Kidney tubule cell (primary cell): ENCODE measurements at places on chromosomes 11 and 22.

DNA sequence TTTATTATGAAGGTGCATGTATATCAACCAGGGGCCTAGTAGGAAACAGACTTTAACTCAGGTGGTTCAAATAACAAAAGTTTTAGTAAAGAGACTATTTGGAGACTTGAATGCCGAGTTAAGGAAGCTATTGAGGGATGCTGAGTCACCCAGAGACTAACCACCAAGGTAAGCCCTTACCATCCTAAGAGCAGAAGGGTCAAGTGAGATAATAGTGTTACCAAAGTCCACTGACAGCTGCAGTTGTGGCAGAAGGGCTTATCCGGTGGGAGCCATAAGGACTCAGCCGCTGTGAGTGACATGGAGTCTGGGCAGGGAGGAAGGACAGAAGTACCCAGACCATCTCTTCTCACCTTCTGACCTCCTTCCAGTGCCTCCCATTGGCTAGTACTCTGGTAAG, 134.0 kb downstream of the INSC start:
- DNase-seq, result no peak

DNA sequence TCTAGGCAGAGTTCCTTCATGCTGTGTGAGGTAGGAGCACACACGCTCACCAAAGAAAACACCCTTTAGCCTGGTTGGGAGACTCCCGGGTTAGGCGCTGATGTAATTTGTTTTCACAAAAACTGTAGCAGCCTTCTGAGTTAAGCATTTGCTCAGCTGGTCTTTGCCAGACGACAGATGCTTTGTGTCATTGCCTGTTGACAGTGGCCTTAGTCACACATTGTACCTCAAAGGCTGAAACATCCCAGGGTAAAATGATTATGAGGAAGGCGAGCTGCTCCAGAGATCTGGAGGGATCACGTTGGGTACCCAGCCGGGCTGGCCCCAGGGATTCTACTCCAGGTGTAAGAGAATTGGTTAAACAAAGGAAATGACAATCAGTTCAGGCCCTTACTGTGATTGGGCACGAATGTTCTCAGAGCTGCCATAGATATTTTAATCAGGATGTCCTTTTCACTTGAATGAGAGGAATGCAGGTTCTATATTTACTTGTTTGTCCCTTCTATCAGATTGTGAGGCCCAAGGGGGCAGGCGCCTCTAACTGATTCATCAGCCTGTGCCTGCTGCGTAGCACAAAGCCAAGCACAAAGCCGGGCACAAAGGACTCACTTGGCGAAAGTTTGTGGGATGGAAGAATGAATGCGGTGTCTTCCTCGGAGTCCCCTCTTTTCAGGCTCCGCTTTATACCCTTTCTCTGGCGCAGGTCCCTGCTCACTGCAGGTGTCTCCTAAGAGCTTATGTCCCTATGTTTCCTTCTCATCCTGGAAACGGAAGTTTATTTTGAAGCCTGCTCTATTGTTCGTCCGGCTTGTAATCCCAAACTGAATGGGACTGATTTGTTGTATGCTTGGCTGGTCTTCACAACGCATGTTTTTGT, 47.1 kb downstream of the ADM start:
- DNase-seq, result peak; percentile 95

DNA sequence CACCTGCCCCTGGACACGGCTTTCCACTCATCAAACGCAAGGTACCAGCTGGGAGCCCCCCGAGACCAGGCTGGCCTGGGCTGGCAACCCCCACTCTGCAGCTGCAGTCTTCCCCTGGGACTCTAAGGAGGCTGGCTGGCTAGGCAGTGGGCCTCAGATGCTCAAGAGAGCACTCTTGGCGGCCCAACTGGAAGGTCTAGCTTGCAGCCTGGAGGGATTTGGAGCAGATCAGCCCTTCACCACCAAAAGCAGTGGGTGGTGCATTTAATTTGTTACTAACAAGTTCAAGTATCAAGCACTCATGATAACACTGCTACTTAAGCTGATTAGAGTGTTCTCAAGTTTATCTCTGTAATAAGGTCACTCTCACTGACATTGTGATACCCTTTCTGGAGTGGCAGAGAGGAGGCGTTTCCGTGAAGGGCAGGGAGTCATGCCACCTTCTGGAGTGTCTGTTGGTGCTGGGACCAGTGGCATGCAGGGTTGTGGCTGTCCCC, 21.5 kb downstream of the C22orf23 start:
- no peak for DNase-seq

DNA sequence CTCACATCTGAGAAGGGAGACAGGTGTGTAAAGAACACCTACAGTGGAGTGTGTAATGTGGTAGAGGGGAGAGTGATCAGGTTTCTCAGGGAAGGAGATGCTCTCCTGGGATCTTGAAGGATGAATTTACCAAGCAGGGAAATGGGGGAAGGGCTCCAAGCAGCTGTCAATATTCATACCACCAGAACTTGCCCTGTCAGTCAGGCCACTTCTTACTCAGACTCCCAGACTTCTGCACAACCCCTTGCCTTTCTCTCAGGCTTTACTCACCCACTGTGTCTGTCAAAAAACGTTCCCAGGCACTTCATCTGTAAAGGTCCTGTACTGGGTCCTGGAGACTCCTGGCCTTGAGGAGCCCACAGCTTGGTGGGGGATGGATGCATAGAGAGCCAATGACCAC, 14.0 kb upstream of the FCHSD2 start:
- no peak for DNase-seq

DNA sequence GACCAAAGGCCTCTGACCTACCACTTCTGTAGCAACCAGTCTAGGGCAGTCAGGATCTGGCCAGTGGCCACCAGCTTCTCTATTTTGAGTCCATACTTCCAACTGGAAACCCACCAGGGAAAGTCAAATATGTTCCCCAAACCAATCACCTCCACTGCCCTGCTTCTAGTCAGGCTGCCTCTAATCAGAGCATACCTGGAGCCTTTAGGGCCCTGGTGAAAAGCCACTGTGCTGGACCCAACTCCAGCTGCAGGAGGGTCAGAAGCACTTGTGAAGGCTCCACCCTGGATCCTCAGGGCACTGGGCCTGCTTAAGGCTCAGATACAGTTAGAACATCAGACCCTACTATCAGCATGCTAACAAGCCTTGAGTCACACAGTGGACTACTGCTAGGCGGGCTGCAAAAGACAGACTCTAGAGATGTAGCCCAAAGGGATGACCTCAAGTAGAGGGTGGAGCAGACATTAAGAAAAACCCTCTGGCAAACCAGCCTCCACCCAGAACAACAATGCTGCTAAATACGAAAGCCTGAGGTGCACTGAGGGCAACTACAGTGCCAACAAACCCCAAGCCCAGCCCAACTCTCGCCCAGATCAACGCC, 69.2 kb downstream of the DGCR2 start:
- no peak for DNase-seq

DNA sequence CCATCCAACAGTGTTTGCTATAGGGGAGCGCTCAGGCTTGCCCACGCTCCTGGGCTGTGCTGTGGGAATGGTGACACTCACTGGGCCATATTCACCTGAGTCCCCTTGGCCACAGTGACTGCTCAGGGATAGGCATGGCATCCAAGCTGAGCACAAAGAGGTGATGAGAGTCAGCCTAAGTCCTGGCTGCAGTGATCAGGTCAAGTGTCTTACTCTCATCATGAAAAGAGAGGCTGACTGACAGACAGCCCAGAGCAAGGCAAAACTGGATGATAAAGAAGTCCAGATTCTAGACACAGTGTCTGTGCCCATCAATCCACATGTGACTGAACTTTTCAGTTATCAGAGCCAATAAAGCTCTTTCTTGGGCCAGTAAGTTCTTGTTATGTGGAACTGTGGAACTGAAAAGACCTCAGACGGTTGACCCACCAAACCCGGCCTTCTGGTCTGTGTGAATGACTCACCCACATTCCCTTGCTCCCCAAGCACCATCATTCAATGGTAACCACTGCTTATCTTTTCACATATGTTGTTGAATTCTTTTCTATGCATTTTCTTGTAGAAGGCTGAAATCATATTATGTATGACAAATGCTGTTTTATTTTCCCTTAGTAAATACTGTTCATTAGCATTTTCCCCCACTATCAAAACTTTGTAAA, 43.2 kb upstream of the YPEL1 start:
- peak; percentile 67 for DNase-seq

DNA sequence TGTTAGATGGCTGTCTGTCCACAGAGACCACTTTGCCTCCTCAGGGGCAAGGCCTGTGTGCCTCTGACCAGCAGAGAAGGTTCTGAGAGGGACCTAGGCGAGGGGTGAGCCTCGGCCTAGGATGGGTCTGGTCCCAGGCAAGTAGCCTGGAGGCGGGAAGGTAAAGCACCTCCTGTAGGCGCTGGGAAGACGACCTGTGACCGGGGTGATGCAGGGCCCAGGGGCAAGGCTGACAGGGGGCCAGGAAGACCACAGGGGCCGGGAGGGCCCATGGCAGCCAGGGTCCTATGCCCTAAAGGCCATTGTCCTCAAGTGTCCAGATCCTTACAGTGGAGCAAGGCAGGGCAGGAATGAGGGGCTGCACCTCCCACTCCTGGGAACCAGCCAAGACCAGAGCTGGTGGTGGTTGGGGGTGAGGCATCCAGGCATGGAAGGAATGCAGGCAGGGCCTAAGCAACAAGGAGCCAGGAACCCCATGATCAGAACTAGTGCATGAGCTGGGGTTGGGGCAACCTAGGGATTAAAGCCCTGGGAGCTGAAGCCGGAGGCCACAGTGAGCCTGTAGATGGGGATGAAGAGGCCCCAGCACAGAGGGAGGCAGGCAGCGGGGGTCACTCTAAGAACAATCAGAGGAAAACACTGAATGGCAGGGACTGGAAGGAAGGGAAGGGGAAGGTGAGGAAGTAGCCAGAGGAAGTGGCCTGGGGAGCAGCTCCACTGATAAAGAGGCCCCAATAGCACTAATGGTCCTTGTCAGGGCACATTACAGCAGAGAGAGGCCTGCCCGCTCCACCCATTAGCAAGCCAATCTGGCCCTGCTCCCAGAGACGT, 32.9 kb upstream of the KLHL35 start:
- DNase-seq, result peak; percentile 21

- no peak for DNase-seq
These were observed 45.6 kb downstream of the DENND5A start for GRCh38 chr11:9219572-9219971.

- no peak for DNase-seq
These were observed 1.2 kb upstream of the LIN7C start for GRCh38 chr11:27507557-27508322.
